ENCODE measurements at places on chromosomes 12 and 14.

DNA sequence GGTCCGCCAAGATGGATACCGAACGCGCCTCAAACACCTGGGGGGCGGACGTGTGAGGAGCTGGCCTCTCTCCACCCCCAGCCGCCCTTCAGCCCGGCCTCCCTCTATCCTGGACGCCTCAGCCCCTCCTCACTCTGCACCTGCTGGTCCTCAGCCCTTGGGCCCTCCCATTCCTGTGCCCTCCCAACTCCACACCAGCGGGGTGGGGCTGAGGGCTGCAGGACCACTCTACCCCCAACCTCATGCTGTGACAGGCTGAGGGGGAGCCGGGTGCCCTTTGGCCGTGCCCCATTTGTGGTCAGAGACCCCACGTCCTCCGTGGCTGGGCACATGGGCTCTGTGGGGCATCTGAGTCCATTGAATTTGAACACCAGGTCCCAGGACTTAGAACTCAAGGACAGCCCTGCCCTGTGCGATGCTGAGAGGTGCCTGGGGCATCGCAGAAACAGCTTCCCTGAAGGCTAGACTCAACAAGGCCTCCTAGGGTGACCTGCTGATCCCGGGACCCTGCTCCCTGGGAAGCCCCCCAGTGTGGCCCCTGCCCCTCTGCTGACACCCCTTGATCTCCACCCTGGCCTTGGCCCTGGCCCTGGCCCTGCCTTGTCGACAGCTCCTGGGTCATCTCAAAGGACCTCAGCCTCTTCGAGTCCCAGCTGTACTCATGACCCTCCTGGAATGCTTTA is 82.0 kb upstream of the SFSWAP start:
- DNase-seq, result no peak

GRCh38 chr12:116551952-116552772 is 7.0 kb upstream of the MAP1LC3B2 start:
- no peak for DNase-seq

DNA sequence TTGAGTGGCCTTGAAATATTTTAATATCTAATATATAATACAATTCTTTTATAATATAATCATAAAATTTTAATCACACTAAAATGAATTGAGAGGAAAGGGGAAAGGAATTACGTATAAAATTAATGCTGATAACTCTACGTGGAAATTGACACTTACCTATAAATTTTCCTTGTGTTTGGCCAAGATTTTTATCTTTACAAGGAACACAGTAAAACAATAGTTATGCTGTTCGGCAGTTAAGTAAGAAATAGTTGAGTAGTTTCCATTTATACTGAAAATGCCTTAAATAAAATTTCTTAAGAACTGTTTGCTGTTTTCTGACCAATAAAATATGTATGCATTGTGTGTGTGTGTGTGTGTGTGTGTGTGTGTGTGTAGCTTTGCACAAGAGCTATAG is 294.4 kb downstream of the LRFN5 start:
- no peak for DNase-seq

GRCh38 chr14:100593751-100594624 is 6.8 kb upstream of the BEGAIN start:
- no peak for DNase-seq
